Central memory CD4-positive, alpha-beta T cell (primary cell): ENCODE measurements at places on chromosomes 4 and X.

DNA sequence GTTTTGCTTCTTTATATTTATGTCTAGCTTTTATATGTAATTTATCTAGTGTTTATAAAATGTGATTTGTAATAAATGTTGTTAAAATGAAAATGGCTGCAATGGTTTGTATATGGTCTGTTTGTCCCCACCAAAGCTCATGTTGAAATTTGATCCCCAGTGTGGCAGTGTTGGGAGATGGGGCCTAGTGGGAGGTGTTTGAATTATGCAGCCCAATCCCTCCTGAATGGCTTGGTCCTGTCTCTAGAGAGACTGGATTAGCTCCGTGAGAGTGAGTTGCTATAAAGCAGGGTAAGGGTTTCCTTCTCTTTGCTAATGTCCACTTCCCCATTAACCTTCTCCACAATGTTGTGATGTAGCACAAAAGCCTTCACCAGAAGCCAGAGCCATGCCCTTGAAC lies 30.0 kb upstream of the JADE3 start:
- no peak for DNase-seq

DNA sequence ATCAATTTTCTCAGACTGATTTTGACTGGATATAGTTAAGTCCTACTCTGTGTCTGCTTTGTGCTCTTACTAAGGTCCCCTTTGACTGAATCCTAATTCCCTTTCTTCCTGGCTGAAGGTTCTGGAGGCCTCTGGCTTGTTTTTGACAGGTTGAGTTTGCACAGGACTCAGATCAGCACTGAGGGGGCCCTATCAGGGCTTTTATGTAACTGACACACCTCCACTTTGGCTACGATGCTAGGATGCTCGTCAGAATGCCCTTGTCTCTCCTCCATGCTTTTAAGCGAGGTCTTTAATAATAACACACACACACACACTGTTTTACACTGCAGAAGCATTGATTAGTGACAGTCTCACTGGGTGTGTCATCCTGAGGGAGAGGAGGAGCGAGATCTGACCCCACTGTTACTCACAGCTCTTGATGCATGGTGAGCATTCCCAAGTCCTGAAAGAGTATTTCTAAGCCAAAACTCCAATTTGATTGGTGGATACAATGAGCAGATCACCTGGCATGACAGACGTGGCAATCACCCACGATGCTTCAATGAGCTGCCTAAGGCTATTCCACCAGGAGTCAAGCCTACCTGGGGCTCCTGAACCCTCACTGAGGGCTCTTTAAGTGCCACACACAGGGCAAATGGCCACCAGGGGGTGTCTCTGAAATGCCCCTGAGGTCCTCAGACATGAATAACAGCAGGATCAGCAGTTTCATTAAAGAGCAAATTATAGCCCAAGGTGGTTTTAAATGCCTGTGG lies 130.4 kb upstream of the CPEB2 start:
- no peak for DNase-seq

DNA sequence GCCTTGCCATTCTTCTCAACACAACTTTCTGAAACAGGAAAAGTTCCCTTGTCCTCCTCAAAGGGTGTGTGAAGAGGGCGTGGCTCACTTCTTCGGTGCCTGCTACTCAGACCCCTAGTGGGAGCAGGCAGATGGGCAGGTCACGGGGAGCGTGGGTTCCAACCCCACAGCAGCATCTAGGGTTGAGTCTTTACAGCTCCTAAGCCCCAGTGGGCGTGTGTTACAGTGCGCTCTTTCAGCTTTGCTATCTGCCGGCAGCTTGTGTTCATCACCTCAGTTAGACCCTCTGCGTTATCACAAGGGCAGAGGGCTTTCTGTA lies 57.5 kb upstream of the KLF3 start:
- no peak for DNase-seq

GRCh38 chr4:188466001-188466400 lies 326.8 kb downstream of the TRIML1 start:
- no peak for DNase-seq

DNA sequence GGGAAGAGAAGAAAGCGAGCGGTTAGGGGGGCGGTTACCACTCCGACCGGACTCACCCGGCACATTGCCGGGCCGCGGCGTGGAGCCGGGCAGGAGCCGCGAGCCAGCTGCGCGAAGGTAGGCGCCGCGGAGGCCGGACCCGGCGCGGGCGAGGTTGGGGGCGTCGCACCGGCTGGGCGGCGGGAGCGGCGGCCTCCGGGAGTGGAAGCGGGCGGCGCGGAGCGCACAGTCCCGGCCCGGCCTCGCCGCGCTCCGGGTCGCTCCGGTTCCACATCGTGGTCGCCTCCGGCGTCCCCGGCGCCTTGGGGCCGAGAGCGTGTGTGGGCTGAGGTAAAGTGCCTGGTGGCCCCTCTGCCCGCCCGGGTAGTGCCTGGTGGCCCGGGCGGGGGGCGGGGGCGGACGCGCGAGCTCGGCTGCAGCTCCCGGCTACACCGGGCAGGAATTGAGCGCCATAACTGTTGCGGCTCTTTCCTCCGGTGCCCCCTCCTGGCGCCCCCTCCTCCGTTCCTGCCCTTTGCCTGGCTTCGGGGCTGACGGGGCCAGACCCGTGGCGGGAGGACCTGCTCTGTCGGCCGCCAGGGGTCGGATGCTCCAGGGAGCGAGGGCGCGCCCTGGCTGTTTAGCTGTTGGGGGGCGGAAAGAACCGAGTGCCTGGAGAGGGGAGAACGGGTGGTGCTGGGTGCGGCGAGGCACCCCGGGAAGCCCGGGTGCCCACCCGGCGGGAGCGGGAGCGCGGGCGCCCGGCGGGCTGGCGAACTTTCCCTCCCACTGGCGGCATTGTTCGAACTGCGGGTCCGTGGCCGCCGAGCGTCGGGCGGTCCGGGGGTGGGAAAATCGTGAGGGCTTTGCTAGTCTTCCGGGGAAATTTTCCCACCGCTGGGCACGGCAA lies 626 bp downstream of the JADE3 start:
- DNase-seq, result no peak

DNA sequence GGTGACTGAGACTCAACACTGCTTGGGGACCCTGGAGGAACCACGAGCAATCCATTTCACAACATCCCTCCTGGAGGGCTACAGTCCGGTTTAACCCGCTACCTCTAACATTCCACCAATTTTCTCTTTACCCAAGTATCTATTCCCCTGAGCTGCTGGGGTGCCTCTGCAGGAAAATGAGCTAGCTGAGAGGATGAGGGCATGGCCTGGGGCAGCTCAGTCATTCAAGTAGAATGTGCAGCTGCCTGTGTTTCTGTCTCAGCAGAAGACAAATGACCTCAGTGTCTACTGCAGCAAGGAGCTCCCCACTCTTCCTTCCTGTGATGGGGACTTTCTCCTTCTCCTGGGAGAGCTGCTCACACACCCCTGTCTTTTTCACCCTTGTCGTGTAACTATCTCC lies 120.8 kb downstream of the ZNF518B start:
- no peak for DNase-seq

DNA sequence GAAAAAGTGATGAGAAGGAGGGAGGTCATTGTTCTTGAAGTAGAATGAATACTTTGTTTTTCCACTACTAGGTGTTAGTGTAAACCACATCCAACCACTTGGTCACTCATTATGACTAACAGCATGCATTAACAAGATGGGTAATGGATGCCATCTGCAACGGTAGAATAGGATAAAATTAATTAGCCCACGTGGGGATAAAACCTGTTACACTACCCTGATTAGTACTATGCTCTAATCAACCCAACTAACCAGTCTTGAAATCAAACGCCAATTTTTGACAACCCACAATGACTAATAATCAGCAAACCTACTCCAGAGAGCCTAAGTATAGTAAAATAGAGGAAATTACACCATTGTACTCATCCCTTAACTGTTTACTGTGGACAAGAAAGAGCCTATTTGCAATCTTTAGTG lies 93.4 kb upstream of the MCF2 start:
- no peak for DNase-seq

GRCh38 chrX:124033821-124034220 lies 72.3 kb downstream of the STAG2 start:
- no peak for DNase-seq
